ENCODE measurements at places on chromosomes 5 and 9.

GRCh38 chr5:173474881-173475287, 141.6 kb downstream of the BOD1 start:
- DNase-seq = no peak

- DNase-seq = peak; percentile 33
Measured at GRCh38 chr5:114450437-114450836, 88.6 kb downstream of the KCNN2 start.

GRCh38 chr9:99307851-99308250, 85.8 kb downstream of the SEC61B start:
- DNase-seq = no peak

- DNase-seq = no peak
Measured at GRCh38 chr5:115298811-115299210, 2.4 kb upstream of the CCDC112 start.

- peak; percentile 72 for DNase-seq
Measured at GRCh38 chr9:16100537-16101091, 547.8 kb downstream of the CCDC171 start.

- peak; percentile 64 for DNase-seq
Measured at GRCh38 chr9:1044643-1045042, 5.5 kb upstream of the DMRT2 start.

Measured in tibial nerve (tissue), 4 donors.